ENCODE measurements at places on chromosomes 7 and 10. TPM values are rescaled to one million over a fixed set of nuclear protein-coding genes. Genes with fewer than 3 reads are reported as not detected.

- DNase-seq = peak; percentile 79
- H3K4me3 ChIP-seq = peak overlapping the region; percentile 44
- H3K27ac ChIP-seq = no peak overlapping the region
- H3K27me3 ChIP-seq = peaks cover 96% of the 10 kb centered on the region
- H3K36me3 ChIP-seq = peaks cover 4% of the 10 kb centered on the region
These were observed 27.7 kb upstream of the VAX1 start for GRCh38 chr10:117165538-117166417.

- H3K36me3 ChIP-seq = no peaks in the 10 kb centered on the region
- H3K4me1 ChIP-seq = no peaks in the 10 kb centered on the region
- no peak overlapping the region for H3K4me3 ChIP-seq
- no peak overlapping the region for H3K27ac ChIP-seq
- peaks cover 37% of the 10 kb centered on the region for H3K27me3 ChIP-seq
These were observed 5.9 kb upstream of the HTR5A start for GRCh38 chr7:155064186-155064585.

DNA sequence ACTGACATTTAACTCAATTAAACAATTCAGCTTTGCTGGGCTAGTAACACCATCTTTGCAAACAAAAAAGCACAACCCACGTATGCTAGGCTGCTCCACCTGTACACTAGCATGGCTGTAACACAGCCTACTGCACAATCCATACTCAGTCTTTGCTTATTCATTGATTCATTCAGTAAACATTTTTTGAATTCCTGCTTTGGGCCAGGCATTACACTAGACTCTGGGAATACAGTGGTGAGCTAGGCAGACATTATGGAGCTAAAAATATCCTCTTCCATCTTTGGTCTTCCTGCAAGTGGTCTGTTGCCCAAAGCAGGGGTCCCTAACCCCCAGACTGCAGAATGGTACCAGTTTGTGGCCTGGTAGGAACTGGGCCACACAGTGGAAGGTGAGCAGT is 9.9 kb downstream of the CNNM1 start:
- peaks cover 20% of the 10 kb centered on the region for H3K4me1 ChIP-seq
- no peak overlapping the region for H3K4me3 ChIP-seq
- peaks cover 9% of the 10 kb centered on the region for H3K27me3 ChIP-seq
- H3K27ac ChIP-seq = no peak overlapping the region
- no peak for DNase-seq
- no peaks in the 10 kb centered on the region for H3K36me3 ChIP-seq

DNA sequence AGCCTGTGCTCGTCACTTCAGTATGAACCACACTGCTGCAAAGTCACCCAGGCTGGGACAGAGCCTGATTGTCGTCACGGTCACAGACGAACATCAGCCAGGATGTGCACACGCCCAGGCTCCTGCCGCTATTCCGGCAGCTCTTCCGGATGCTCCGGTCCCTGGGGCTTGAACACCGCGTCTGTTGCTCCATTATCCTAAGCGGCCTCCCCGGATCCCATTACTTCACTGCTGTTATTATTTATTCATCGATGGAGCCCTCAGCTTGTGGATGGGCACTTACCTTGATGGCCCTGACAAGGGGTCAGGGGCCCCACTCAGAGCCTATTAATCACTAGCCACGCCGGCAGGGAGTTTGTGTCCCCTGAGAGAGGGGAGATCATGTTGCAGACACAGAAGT is 120.8 kb upstream of the PCBD1 start:
- H3K27me3 ChIP-seq = peaks cover 29% of the 10 kb centered on the region
- H3K27ac ChIP-seq = no peak overlapping the region
- H3K4me3 ChIP-seq = no peak overlapping the region
- no peaks in the 10 kb centered on the region for H3K36me3 ChIP-seq
- no peak for DNase-seq

DNA sequence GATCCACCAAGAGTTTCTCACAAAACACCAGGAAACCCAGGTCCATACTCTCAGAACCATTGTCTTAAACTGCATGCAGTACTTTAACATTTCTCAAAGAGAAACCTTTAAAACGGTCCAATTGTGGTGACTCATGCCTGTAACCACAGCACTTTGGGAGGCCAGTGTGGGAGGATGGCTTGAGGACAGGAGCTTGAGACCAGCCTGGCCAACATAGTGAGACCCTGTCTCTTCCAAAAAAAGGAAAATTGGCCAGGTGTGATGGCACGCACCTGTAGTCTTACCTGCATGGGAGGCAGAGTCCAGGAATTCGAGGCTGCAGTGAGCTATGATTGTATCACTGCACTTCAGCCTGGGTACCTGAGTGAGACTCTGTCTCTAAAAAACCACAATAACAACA is 97.5 kb upstream of the OIT3 start:
- H3K36me3 ChIP-seq = no peaks in the 10 kb centered on the region
- H3K4me1 ChIP-seq = peaks cover 24% of the 10 kb centered on the region
- H3K4me3 ChIP-seq = no peak overlapping the region
- H3K27ac ChIP-seq = no peak overlapping the region

DNA sequence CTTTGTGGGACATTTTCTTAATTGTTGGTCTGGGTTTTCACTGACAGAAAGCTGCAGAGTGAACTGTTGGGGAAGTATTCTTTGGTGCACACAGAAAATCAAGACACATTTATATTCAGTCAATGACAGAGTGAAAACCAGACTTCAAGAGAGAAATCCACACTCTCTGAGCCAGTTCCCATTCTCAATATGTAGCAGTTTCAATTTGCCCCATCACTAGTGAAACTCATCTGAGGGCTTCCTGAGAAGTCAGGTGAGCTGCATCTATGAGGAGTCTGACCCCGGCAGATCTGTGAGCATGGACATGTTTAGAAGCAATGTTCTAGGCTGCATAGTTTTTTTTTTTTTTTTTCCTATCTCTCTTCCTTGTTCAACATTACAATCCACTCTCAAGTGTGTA is 163.7 kb upstream of the AHR start:
- H3K4me1 ChIP-seq = peaks cover 20% of the 10 kb centered on the region
- no peak for DNase-seq
- H3K27ac ChIP-seq = no peak overlapping the region
- H3K27me3 ChIP-seq = no peaks in the 10 kb centered on the region
- no peaks in the 10 kb centered on the region for H3K36me3 ChIP-seq

The NKX1-2 gene
- total RNA-seq = 0.48 TPM

The TEX47 gene
- not detected for total RNA-seq

The PARP12 gene
- 11.9 TPM for total RNA-seq
